ENCODE measurements at places on chromosomes 2 and 18.

GRCh38 chr18:45349467-45349866 lies 265.8 kb upstream of the SLC14A2 start:
- no peak for DNase-seq

- DNase-seq: no peak
Observed at GRCh38 chr2:120488531-120488930, 142.6 kb downstream of the INHBB start.

- DNase-seq: peak; percentile 38
Observed at GRCh38 chr2:173033084-173033483, 42.6 kb upstream of the MAP3K20 start.

DNA sequence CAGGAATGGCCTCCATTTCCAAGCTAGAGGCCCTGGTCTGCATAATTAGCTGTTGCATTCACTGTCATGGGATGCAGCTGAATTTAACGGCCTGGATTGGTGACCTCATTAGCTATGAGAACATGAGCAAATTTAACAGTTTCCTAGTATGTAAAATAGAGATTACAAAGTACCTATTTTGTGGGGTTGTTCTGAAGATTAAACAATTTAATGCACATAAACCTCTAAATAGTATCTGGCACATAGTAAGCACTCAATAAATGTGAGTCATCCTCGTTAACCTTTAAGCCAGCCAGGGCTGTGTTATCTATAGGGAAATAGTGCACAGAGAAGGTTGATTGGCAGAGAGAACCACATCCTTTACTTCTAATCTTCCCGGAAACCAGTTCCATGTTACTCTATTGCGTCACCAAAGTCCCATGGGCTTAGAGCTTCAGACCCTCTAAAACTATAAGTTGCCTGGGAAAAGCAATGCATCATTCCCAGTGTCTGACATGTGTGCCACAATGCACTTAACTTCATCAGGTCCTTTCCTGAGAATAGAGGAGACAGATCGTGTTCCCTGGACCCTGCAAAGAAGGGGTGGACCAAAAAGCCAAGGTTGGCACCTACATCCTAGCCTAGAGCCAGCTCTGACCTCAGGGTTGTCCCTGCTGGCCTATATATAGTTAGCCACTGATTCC lies 196.5 kb downstream of the LNPK start:
- DNase-seq: no peak

GRCh38 chr2:204205538-204205937 lies 269.0 kb downstream of the ICOS start:
- no peak for DNase-seq

DNA sequence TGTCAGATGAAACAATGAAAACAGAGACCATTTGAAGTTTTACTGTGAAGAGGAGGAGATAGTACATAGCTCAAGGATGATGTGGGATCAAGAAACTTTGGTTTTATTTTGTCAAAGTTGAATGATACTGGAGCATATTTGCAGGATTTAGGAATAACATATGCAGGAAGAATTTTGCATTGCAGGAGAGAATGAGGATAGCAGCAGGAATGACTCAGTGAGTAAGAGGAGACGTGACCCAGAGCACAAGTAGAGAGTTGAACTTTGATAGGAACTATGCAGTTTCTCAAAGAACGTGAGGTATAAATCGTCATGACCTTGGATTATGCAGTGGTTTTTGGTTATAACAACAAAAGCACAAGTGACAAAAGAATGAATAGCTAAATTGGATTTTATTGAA lies 47.7 kb downstream of the MAPRE2 start:
- no peak for DNase-seq

DNA sequence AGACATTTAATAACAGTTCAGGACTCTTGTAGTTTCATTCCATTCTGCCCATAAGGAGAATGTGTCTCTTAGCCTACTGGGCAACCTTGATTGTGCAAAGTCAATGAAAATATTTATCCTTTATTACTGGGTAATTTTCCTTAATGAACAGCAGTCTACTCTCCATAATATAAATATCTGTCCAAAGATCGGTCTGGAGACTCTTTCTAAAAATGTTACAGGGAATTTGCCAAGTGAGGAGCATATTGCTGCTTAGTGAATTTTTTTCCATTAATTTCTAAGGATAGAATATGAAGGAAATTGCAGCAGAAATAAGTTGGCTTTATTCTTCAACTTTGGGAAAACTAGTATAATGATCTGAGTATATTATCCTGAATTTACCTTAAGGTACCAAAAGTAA lies 817.1 kb upstream of the FSHR start:
- DNase-seq: no peak

DNA sequence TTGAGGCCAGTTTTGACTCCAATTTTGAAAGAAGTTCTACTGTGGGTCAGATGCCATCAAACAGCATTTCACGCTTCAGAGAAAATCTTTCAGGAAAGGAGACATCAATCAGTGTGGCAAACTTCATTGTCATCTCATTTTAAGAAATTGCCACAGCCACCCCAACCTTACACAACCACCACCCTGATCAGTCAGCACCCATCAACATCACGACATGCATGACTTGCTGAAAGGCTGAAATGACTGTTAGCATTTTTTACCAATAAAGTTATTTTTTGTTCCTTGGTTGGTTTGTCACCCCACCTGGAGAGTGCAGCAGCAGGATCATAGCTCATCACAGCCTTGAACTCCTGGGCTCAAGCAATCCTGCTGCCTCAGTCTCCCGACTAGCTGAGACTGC lies 10.4 kb downstream of the DNAJC10 start:
- DNase-seq: no peak

GRCh38 chr2:182649316-182649715 lies 66.7 kb upstream of the DNAJC10 start:
- peak; percentile 21 for DNase-seq

DNA sequence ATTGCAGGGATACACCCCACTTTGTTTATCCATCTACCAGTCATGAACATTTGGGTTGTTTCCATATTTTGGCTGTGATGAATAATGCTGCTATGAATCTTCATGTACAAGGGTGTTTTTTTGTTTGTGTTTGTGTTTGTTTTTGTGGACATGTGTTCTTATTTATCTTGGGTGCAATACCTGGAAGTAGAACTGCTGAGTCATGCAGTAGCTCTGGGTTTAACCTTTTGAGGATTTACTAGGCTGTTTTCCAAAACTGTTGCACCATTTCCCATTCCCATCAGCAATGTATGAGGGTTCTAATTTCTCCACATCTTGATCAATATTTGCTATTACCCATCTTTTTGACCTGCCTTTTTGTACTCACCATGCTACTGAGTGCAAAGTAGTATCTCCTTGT lies 140.0 kb upstream of the CYP1B1 start:
- DNase-seq: no peak

DNA sequence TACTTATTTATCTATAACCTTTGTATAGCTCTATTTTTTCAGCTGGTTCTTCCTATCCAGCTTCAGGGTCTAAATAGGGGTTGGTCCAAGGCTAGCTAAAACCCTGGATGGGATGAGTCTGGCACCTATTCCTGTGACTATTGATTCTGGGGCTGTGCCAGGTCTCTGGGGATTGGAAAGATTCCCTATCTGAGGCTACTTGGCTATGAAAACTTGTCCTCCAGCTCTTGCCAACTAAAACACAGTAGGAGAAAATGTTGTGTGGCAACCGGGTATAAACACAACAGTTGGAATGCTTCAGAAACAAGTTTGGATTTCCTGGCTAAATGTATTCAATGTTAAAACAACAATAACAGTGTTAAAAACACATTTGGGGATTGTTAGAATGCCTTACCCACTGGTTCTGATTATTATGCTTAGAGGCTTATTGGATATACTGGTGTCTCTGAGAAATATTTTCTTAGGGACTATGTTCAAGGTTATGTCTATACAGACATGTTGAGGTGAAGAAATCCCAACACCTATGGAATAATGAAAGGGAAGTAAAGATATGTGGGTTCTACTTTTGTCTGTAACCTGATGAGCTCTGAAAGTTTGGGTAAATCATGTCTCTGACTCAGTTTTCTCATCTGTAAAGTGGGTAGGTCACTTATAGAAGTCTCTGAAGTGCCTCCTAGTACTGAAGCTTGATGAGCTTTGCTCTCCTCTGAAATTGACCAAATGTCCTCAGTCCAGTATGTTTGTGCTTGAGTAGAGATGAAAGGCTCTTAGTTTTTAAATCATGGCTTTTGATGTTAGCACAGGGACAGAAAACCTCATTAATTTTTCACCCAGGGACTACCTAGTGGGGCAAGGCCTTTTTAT lies 460.7 kb downstream of the MTX2 start:
- DNase-seq: peak; percentile 57

DNA sequence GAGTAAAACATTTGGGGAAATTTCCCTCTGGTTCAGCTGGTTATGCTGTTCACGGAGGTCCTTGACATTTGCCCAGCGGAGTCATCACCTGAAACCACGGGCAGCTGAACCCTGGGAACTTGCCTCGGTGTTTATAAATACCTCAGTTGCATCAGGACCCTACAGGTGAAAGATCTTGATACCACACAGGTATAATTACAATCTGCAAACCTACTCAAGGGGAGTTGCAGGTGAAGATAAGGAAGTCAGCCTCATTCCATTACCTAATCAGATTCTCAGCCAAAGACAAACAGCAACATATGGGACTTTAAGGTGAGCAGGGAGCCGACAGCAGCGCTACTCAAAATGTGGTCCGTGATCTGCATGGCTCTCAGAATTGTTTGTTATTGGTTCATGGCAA lies 37.0 kb upstream of the ATIC start:
- no peak for DNase-seq

GRCh38 chr18:9082711-9083510 lies 19.6 kb upstream of the NDUFV2 start:
- no peak for DNase-seq

GRCh38 chr18:48829443-48830149 lies 121.2 kb downstream of the SMAD7 start:
- no peak for DNase-seq

GRCh38 chr2:183829931-183830330 lies 705.7 kb downstream of the NUP35 start:
- no peak for DNase-seq

GRCh38 chr2:84800194-84800805 lies 80.6 kb downstream of the TRABD2A start:
- DNase-seq: no peak

GRCh38 chr18:68766433-68766832 lies 31.4 kb upstream of the CCDC102B start:
- no peak for DNase-seq

DNA sequence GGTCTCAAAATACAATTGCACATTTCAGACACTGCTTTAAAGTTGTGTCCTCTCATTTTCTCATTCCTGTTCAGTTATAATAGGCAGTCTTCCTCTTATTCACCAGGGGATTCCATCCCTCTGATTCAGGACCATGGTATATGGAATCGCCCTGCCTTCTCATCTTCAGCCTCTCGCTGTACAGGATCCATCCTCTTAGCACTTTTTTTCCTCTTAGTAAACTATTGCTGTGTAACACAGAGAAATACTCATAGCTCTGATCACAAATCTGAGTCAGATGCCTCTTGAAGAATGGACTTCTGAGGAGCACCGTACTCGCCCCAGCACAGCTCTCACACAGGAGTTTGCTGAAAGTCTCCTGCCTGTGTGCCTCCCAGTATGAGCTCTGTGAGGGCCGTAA lies 11.3 kb downstream of the RMP24 start:
- DNase-seq: peak; percentile 74

GRCh38 chr2:165522719-165523118 lies 53.2 kb downstream of the CSRNP3 start:
- DNase-seq: no peak

DNA sequence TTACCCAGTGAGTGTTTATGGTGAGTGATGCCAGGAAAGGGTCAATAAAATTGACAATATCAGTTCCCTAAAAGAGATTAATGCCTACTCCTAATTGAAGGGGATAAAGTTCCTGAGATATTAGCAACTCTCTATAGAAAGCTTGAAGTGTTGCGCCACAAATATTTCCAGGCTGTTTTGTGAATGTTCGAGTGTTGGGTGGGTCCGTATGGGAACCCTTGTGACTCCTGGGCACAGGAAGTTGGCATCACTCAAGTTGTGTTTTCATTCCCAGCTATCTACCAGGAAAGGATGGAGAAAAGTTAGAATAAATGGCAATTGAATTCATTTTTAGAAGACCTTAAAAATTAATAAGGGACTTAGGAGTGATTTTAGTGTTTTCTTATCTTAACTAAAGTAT lies 472.7 kb downstream of the THSD7B start:
- no peak for DNase-seq

GRCh38 chr2:16640001-16640700 lies 25.5 kb downstream of the CYRIA start:
- DNase-seq: no peak

GRCh38 chr2:85394976-85395375 lies 15.2 kb downstream of the CAPG start:
- no peak for DNase-seq

- DNase-seq: peak; percentile 45
Observed at GRCh38 chr2:64482765-64483504, 29.0 kb downstream of the LGALSL start.

DNA sequence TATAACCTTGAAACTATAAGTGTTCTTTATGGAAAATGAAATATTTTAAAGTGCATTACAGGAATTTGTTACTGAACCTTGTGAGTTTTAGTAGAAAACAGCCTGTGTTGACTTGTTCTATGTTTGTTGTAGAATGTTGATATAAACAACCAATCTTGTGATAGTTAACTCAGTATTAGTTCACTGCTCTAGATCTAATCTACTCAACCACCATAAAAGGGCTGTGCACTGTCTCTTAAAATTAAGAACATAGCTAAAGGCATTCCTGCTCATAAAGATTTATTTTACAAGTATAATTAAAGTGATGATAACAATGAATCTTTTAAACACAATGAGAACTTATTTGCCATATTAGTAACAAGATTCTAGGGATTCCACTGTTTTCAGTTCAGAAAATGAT lies 110.5 kb upstream of the KLF7 start:
- DNase-seq: no peak

- no peak for DNase-seq
Observed at GRCh38 chr18:72107647-72108383, 436.3 kb downstream of the CBLN2 start.

GRCh38 chr18:13051950-13052349 lies 60.8 kb downstream of the CEP192 start:
- no peak for DNase-seq

- DNase-seq: peak; percentile 83
Observed at GRCh38 chr2:217988014-217988839, 14.6 kb downstream of the TNS1 start.

- DNase-seq: no peak
Observed at GRCh38 chr2:196259507-196260481, 88.4 kb upstream of the STK17B start.

- no peak for DNase-seq
Observed at GRCh38 chr2:36493306-36493705, 104.7 kb downstream of the FEZ2 start.
